ENCODE measurements at places on chromosomes 12 and 14.

DNA sequence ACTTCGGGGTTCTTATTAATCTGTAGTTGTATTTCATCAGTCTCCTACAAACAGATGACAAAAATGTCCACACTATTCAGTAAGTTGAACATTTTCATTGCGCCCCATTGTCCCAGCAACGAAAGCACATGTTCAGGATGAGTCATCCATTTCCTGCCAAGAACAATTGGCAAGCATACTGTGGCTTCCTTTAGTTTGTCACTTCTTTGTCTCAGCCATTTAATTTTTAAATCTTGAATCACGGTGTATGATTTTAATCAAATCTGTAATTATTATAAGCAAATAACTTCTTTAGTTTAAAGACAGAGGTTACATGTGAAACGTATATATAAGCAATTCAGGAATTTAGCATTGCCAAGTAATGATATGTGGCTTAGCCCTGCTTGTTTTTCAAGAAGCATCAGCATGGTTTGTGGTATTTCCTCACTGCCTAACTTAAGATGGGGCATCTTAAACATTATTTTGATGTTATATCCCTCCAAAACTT is 211.3 kb upstream of the KRR1 start:
- peak; percentile 5 for DNase-seq

GRCh38 chr12:113422886-113423669 is 898 bp downstream of the SDSL start:
- DNase-seq, result no peak

- no peak for DNase-seq
These were observed 80.3 kb upstream of the SSTR1 start for GRCh38 chr14:38127356-38127755.

GRCh38 chr14:65637780-65638179 is 225.2 kb downstream of the FUT8 start:
- DNase-seq, result no peak

DNA sequence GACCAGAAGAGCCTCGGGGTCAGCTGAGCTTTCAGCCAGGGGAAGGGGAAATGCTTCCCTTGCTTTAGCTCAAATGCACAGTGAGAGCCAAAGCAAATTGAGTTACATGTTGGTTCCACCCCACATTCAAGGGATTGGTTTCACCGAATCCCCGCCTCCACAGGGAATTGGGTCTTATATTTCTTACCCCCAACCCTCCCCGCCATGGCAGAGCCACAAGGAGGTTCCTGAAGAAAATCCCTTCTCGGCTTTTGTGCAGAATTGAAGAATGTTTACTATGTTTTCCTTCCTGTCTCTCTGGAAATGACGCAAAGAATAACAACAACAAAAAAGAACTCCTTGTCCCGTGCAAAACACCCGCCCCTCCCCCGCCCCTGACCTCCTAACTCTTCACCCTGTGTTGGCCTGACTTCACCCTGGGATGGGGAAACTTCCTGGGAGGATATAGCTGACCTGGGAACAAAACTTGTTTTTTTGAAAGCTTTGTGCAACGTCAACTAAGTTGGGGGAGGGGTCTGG is 21.9 kb upstream of the CIPC start:
- DNase-seq, result no peak

GRCh38 chr12:19848421-19848820 is 409.1 kb downstream of the AEBP2 start:
- no peak for DNase-seq

GRCh38 chr14:55053500-55053899 is 2.1 kb downstream of the MAPK1IP1L start:
- no peak for DNase-seq

DNA sequence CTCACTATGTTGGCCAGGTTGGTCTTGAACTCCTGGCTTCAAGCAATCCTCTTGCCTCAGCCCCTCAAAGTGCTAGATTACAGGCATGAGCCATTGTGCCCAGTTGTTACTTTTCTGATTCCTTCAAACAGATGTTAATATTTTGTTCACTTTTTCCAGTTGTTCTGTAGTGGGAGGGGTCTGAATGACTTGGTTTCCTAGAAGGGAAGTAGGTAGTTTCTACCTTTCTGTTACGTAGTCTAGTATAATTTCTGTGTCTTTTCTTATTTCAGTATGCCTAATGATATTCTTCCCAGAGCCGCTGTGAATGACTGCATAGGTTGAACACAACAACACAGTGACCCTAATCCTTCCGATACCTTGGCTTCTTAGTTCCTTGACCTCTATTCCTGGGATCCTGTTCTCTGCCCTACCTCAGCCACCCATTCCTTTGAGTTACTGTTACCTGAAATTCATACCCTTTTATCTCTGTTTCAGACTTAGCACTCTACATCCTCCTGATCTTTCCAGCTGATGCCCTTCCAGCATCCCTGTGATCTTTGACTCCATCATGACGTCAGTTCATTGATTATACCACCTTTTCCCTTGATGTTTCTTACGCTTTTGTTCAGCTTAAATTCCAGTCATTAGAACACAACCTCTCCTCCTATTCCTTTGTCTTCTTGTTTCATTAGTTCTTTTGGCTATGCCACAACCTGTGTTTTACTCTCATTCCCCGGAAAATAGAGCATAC is 33.3 kb downstream of the RCOR1 start:
- no peak for DNase-seq

- DNase-seq, result no peak
These were observed 214.9 kb downstream of the SLC41A2 start for GRCh38 chr12:104743202-104743580.

- no peak for DNase-seq
These were observed 55.7 kb upstream of the PTGR2 start for GRCh38 chr14:73795974-73796373.

GRCh38 chr12:15540469-15540872 is 218.2 kb downstream of the PTPRO start:
- DNase-seq, result no peak

GRCh38 chr12:52139579-52140062 is 52.2 kb downstream of the KRT80 start:
- no peak for DNase-seq

DNA sequence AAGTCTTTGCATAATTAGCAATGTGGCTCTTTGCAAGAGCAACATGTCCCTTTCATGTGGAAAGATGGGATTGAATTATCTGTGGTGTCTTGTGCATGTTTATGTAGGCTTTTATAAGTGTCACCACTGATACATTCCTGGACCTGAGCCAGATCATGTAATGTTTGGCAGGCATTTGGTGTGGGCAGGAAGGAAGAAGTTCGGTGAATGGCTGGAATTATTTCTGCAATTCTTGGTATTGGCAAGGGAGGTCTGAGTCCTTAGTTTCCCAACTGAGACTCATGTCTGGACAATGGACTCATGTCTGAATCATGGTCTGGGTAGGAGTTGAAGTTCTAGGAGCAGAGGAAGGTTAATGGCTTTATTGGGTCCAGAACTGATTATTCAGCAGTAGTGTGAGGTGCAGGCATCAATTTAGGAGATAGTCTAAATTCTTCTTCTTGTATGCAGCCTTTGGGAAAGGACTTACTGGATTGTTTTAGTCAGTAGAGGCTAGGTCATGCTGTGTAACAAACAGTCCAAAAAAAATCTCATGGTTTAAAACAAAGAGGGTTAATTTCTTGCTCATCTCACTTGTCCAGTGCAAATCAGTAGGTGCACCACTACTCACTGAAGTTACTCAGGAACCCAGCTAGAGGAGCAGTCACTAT is 186.5 kb upstream of the LHX5 start:
- DNase-seq, result no peak

DNA sequence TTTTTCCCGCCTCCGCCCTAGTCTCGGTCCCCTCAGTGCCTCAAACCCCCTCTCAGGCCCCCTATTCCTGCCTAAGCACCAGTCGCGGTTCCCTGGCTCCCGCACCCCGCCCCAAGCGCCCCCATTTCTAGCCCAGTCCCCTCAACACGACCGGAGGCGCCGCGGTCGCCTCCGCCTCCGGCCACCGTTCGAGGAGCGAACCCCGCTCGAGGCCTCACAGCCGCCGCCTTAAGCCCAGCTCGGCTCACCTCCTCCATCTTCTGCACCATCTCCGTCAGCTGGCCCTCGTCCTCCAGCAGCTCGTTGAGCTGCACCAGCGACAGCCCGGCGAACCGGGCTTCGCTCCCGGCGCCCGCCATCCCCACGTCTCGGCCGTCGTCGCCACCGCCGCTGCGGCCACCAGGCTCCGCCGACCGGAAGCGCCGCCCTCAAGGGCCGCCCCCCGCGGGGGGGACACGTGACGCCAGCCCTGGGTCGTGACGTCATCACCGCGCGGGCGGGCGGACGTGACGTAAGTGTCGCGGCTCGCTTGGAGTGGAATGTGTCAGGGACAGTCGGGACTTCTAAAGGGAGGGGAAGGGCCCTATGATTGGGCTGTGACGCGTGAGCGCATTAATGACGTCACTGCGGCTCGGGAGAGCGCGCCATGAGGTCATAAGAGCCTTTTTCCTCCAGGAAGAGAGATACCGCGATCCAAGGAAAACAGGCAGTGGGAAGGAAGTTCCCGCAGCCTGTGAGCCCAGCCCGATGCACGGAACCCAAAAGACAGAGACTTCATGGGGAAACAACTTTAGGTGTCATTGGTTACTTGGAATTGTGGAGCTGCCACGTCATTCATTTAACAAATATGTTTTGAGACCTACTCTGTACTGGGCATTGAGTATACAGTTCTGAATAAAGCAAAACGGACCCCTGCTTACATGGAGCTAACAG is at the start of gene VPS37B:
Gene VPS37B, minus strand, starts transcription at position 421 of the 933 bp plus-strand sequence. Its CDS starts 62 bp downstream, at position 359.
- peak; percentile 69 for DNase-seq

DNA sequence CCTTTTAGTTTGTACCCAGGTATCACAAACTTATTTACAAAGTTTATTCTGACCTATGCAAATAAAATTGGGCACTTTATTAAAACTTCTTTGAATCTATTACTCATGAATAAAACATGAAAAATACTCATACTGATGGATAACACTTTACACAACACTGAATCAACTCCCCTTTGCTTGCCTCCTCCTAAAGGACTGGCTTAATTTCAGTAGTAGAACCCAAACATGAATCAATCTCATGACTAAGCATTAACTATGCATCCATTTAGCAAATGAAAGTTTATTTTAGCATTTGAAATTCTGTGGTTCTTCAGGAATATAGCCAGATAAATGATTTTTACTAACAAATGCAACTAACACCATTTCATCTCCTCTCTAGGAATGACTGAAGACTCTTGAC is 32.4 kb downstream of the DENND5B start:
- no peak for DNase-seq

- no peak for DNase-seq
These were observed 111.0 kb upstream of the NCOR2 start for GRCh38 chr12:124678421-124678893.

All from stimulated activated CD4-positive, alpha-beta T cell treated with anti-CD3 and anti-CD28 coated beads, Interleukin-12 subunit alpha, Interleukin-12 subunit beta, amount 100 ng/mL, for 24 hours (primary cell).